ENCODE measurements at places on chromosomes 2 and 18.

- no peak for DNase-seq
Measured at GRCh38 chr18:27685807-27686412, 491.0 kb downstream of the CDH2 start.

GRCh38 chr2:42010743-42011298, 37.0 kb upstream of the PKDCC start:
- DNase-seq = no peak

DNA sequence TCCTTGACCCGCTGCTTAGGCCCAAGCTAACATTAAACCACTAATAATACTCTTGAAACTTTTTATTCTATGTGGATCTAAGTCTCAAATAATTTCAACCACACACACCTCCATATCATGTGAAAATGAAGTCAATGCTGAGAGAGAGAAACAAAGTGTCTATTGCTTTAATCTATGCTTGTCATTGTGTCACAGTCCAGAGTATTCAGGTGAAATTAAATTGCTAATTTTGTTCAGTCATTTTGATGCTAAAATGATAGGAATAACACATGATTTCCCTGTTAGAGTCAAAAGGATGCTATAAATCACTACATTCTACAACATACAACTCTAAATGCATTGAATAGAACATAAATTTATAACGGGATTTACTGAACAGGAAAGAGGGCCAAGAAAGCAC, 195.4 kb downstream of the ERBB4 start:
- DNase-seq = no peak

GRCh38 chr2:217743966-217744761, 258.6 kb downstream of the TNS1 start:
- no peak for DNase-seq

DNA sequence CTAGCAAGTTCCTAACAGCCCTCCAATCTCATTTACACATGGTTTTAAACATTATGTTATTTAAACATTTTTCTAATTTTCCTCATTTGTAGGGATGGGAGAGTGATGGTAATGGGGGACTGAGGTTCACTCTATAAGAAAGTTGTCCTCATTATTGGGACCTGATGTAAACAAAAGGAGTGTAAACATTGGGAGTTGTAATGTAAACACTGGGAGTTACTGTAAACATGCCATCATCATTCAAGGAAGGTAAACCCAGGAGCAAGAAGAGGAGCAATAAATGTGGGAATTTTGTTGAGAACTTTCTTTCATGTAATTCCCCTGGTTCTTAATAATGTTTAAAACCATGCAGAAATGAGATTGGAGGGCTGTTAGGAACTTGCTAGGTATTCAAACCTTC, 17.8 kb downstream of the RFTN2 start:
- no peak for DNase-seq

Measured in activated CD4-positive, alpha-beta T cell treated with anti-CD3 and anti-CD28 coated beads, Interleukin-2, amount 50 U/mL, for 48 hours (primary cell).